ENCODE measurements at places on chromosomes 7 and 10.

DNA sequence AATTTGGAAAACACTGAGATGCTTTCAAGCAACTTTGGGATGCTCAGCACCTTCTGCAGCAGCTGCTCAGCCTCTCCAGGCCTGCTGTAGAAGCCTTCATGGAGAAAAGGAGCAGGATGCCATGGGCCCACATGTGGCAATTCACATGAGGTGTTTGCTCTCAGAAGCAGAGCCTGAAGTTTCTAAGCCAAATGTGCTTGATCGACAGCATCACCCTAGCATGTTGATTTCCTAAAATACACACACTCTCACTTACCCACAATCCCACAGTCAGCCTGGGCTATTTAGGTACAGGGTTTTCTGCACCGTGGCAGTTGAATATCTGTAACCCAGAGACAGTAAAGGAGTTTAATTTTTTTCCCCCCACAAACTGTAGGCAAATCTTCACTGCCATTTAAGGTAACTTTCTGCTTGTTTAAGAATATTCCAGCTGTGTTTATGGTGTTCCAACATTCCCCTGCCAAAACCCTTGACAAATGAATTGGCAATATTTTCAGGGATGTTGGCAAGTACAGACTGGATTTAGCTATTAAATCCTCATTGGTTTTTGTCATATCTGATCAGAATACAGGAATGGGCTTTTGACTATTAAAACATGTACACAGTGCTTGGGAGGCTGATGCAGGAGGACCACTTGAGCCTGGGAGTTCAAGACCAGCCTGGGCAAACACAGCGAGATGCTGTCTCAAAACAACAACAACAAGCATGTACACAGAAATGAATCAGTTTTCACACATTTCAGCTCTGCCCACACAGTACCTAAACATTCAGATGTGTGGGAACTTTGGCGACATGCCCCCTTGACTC lies 244.2 kb downstream of the CELF2 start:
- DNase-seq: no peak

- no peak for DNase-seq
Measured at GRCh38 chr7:27917119-27917518, 177.2 kb downstream of the TAX1BP1 start.

GRCh38 chr7:41886901-41887311 lies 184.0 kb upstream of the INHBA start:
- DNase-seq: peak; percentile 88

- no peak for DNase-seq
Measured at GRCh38 chr7:27636326-27637006, 26.2 kb downstream of the HIBADH start.

GRCh38 chr7:151780631-151781030 lies 96.3 kb downstream of the PRKAG2 start:
- DNase-seq: no peak

GRCh38 chr7:70693686-70694433 lies 438.1 kb upstream of the GALNT17 start:
- DNase-seq: peak; percentile 87

- no peak for DNase-seq
Measured at GRCh38 chr7:55939514-55940123, 12.1 kb upstream of the MRPS17 start.

- no peak for DNase-seq
Measured at GRCh38 chr10:104387130-104387888, 33.7 kb downstream of the CFAP58 start.

GRCh38 chr10:23702977-23703414 lies 264.1 kb downstream of the OTUD1 start:
- no peak for DNase-seq

DNA sequence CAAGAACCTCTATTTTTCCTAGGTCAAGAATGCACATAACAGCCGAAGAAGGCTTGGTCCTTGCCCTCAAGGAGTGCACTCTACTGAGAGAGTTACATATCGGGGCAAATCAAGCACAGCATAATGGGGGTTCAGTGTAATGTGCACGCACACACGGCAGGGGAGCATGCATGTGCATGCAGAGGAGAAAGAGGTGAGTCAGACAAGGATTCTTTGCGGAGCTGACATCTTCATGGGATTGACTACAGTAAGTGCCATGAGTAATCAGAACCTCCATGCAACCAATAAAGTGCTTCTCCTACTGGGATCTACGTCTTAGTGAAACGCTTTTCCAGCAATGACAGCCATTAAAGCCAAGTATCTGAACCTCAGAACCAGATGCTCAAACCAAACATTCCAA lies 123.6 kb downstream of the RNF216 start:
- no peak for DNase-seq

- peak; percentile 51 for DNase-seq
Measured at GRCh38 chr10:1114719-1115606, 58.8 kb downstream of the WDR37 start.

All from osteocyte (in vitro differentiated cells).